ENCODE measurements at places on chromosomes 2 and 18.

DNA sequence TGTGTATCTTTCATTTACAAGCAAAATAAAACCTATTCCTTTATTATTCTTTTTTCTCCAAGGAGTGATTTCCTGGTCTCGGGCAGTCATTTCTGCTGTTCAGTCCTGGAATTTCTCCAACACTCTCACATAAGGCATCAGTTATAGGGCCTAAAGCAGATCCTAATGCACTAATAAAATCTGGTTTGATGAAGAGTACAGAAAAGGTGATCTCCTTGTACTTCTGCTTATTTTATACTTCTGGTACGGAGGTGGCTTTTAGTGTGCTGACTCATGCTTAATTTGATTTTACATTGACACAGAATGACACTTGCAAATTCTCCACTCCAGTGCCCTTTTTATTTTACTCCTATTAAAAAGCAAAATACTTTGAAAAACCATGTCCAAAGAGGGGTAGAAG, 157.4 kb downstream of the DOK6 start:
- DNase-seq: no peak

DNA sequence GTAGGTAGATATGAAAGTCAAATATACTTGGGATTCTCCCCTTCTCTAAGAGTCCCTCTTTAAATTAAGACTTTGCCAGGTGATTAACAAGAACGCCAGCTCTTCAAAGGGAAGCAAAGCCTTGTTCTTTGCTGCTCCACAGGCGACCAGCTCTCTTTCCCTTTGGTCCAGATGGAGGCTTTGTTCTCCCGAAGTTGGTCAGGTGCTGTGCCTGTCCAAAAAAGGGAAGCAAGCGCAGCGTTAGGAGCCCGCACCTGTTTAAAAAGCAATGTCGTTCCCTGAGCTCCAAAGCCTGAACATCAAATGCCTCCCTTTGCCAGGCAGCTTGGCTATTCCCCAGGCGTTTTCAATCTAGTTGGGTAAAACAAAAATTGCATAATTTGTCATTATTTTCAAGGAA, 1913.1 kb upstream of the PIK3C3 start:
- no peak for DNase-seq

DNA sequence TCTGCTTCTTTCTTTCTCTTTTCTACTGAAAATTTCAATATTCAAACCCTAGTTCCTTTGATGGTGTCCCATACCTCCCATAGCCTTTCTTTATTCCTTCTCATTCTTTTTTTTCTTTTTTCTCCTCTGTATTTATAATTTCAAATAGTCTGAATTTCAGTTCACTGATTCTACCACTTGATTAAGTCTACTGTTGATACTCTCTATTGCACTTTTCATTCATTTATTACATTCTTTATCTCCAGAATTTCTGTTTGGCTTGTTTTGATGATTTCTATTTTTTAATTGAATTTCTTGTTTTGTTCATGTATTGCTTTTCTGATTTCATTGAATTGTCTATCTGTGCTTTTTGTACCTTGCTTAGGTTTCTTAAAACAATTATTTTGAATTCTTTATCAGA, 111.9 kb upstream of the VRK2 start:
- no peak for DNase-seq

GRCh38 chr2:196384729-196385128, 213.4 kb upstream of the STK17B start:
- no peak for DNase-seq

- DNase-seq: no peak
Measured at GRCh38 chr2:7346336-7346735, 429.1 kb downstream of the RNF144A start.

GRCh38 chr2:203498161-203498560, 36.9 kb downstream of the RAPH1 start:
- DNase-seq: no peak

- no peak for DNase-seq
Measured at GRCh38 chr2:46207591-46207990, 89.6 kb upstream of the EPAS1 start.

DNA sequence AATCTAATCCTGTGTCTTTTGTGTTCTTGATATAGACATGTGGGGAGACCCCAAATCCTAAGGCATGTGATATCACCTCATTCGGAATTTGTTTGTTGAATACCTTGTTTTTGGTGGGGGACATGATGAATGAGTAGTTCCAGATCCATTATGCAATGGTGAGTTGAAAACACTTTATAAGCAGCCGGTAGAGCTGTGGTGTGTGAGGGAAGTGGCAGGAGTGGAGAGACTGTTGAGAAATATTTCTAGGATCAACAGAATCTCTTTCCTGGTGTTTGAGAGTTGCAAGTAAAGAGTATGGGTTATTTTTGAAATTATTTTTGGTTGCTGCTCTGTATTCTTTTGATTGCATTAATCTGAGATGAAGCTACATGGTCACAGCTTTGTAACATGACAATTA, 34.4 kb downstream of the LHCGR start:
- no peak for DNase-seq

GRCh38 chr18:8750954-8751415, 45.6 kb downstream of the MTCL1 start:
- DNase-seq: no peak

DNA sequence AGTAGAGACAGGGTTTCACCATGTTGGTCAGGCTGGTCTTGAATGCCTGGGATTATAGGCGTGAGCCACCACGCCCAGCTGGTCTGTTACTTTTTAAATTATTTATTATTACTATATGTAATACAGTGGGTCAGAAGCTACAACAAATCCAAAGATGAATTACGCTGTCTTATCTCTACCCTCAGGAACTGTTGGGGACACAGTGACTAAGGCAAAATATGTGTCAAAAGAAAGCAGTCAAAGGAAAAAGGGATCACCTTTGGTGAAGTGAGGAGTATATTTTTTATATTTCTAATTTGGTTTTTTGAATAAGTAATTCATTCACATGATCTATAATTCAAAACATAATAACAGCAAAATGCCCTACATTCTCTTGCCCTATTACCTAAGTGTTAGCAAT, 4.7 kb downstream of the CREB1 start:
- DNase-seq: no peak

GRCh38 chr2:12487253-12488004, 229.3 kb upstream of the TRIB2 start:
- no peak for DNase-seq

DNA sequence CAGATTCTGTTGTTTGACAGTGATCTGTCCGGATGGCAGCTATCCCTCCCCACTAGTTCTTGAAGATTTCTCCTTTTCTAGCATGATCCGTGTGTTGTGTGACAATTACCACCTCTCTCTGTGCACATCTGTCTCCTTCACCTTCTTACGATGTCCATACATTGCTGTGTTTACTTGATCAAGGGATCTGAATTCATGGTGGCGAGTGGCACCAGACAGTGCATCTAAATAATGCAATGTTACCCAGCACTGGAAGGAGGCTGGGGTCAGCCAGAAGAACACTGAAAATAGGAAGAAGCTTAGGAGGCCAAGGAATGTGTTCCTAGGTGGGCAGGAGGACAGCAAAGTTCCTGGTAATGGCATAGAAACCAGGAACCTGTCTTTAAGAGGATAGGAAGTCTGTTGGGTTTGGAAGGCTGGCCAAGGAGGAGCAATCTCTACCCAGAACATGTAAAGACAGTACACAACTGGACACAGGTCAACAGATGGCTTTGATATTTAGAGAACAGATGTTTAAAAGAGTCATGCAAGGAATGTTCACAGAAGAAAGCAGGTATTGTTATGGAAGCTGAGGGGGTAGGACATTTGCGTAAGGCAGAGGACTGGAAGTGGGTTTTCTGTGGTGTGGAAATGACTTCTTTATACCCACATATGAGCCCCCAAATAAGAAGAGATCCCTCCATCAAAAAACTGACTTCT, 126.4 kb downstream of the HRH4 start:
- no peak for DNase-seq

GRCh38 chr2:25018681-25019080, 23.2 kb upstream of the EFR3B start:
- no peak for DNase-seq

- DNase-seq: no peak
Measured at GRCh38 chr2:128153786-128154185, 62.8 kb downstream of the UGGT1 start.

DNA sequence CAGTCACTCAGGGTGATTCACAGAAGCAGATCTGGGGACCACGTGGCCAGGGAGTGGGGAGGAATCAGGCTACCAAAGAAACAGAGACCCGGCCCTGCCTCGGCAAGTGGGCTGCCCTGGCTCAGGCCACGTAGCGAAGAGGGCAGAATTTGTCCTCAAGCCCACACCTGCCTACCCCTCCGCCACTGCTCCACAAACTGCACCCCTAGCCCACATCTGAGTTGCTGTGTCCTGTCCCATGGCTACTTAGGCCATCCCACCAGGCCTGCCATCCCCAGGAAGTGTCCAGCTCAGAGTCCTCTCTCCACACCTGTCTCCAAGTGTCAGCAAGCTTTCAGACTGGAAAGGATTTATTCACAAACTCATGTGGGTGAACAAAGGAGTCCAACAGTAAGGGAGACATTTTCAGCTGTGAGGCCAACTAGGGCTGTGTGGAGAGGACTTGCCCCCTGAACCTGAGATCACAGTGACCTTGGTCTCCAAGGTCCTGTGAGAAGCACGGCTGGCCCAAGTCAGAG, 31.7 kb upstream of the ASPRV1 start:
- peak; percentile 29 for DNase-seq

- peak; percentile 11 for DNase-seq
Measured at GRCh38 chr18:48813833-48814489, 136.8 kb downstream of the SMAD7 start.

DNA sequence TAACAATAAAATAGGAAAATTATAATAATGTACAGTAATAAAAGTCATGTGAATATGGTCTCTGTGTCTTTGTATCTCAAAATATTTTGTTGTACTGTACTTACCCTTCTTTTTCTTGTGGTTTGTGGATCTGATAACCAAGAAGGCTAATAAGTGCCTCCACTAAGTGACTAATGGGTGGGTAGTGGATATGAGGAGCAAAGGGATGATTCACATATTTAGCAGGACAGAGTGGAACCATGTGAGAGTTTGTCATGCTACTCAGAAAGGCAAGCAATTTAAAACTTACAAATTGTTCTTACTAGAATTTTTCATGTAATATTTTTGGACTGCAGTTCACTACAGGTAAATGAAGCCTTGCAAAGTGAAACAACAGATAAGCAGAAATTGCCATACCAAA, 1241.2 kb upstream of the CDH2 start:
- DNase-seq: no peak

DNA sequence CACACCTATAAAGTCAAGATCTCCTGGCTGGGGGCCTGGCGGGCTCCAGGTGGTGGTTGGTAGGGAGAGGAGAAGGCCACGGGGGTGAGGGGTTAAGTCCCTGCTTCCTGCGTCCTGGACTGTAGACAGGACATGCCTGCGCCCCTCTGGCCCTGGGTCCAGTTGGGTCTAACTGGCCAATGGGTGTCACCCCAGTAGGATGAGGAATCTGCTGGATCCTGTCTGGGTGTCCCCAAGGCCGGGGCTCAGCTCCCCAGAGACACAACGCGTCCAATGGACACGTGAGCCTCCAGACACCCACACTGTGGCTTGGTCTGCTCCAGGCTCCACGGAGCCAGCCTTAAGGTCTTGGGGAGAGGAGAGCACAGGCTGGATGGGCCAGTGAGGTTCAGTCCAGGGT, 19.6 kb downstream of the AQP12A start:
- DNase-seq: no peak

- no peak for DNase-seq
Measured at GRCh38 chr2:24513281-24514071, 22.4 kb downstream of the NCOA1 start.

DNA sequence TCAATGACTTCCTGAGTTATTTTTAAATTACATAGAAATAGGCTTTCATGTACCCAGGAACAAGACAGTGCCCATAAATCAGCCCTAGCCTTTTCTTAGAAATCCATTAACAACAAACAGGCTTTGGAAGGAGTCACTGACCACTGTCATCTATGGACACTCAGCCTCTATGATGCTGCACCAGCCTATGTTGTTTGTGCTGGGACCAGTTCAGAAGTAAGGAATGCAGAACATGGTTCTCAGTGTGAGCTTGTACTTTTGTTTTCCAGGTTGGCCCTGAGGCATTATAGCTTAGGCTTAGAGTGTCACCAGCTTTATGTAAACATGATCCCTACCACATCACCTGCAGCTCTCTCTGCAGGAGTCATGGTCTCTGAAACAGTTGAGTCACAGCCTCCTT, 335.7 kb upstream of the CDH7 start:
- no peak for DNase-seq

DNA sequence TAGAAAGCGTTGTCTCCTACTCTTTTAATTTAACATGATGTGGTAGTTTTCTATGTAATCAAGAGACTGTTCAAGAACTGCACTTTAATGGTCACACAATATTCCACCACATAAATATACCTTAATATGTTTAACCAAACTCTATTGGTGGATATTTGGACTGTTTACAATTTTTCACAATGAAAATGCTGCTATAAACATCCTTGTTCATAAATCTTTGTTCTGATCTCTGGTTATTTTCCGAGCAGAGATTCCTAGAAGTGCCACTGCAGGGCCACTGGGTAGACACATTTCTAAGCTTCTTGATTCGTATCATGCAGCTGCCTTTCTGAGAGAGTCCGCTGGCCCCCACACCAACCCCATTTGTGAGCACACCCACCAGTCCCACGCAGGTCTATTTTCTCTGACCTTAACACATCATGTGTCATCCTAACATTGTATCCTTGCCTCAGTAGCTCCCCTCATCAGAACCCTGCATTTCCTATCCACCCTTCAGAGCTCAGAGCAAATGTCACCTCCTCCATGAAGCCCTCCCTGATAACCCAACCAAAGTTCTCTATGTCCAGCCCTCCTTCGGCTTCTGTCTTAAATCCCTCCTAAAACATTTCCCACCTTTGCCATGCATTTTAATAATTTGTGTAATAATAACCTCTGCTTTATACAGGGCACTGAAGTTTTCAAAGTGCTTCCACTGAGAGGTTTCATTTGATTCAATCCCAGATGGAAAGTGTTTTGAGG, 26.6 kb downstream of the KCNK3 start:
- no peak for DNase-seq

GRCh38 chr2:58604096-58604495, 363.0 kb upstream of the FANCL start:
- DNase-seq: no peak

DNA sequence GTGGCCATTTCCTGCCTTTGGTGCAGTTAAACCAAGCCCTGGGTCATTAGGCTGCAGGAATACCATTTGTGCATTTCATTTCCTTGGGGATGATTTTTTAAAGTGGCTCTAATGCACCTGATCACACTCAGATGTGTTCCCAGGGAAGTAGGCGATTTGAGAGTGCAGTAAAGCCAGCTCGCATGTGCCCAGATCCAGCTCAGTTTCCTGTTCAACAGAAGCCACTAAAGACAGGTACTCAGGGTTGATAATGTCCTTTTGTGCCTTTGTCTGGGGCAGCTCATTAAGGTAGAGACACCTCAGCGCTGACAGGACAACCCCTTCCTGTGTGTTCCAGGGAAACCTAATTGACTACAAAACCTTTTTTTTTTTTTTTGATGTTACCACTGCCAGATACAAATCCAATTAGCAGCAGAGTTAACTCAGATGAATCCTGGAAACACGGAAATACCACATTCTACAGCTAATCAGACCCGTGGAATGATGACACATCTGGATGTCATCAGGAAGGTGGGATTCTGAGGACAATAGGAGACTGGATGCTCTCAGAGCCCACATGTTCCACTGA, 15.2 kb upstream of the CHRNA1 start:
- DNase-seq: no peak

- no peak for DNase-seq
Measured at GRCh38 chr18:36661999-36662398, 166.8 kb downstream of the TPGS2 start.
